Nucleus accumbens (tissue), 56 donors: ENCODE measurements at places on chromosomes 12 and 14.

DNA sequence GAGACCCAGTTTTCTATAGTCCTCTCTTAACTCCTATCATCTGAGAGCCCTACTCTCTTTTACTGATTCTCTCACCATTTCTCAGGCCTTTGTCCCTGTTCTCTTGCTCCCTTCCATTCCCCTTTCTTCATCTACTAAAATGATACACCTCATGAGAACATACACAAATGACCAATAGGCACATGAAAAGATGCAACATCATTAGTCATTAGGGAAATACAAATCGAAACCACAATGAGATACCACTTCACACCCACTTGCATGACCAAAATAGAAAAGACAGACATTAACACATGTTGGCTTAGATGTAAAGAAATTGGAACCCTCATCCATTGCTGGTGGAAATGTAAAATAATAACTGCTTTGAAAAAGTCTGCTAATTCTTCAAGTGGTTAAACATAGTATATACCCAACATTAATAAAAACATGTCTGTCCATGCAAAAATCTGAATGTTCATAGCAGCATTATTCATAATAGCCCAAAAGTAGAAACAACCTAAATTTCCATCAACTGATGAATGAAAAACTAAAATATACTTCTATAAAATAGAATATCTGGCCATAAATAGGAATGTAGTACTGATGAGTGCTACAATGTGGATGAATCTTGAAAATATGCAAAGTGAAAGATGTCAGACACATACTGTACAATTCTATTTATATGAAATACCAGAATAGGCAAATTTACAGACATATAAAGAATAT lies 66.0 kb downstream of the DENND5B start:
- DNase-seq: no peak

DNA sequence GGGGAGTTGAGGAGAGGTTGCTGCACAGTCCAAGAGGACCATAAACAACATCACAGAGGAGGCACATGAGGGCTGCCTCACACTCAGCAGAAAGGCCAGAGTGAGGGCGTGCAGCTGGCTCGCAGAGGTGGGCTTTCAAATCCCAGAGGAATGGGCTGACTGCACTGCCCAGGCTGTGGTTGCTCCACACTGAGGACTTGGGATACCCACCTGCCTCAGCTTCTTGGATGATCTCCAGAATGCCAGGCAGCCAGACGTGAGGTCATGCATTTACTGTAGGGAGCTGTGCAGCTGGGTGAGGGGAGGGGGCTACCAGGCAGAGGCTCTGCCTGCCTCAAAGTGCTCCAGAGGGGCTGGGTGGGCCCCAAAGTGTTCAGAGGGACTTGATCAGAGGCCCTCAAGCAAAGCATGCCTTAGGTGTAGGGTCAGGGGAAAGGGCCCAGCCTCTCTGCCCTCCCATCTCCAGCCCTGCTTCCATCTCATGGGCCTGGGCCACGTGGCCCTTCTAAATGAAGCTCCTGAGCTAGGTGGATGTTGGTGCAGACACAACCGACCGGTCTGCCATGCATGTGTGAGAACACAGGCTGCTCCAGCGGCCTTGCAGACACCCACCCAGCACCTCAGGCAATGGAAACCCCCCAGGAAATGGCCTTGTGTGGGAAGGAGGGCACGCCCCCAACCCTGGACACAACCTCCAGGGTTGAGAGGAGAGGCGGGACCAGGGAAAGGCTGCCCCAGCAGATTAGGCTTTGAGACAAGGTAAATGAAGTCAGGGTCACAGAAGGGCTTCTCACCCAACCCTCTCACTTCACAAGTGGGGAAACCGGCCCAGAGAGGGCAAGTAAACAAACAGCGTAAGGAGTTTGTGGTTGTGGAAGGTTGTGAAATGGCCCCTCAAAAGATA lies 90.8 kb downstream of the NTF3 start:
- DNase-seq: no peak

DNA sequence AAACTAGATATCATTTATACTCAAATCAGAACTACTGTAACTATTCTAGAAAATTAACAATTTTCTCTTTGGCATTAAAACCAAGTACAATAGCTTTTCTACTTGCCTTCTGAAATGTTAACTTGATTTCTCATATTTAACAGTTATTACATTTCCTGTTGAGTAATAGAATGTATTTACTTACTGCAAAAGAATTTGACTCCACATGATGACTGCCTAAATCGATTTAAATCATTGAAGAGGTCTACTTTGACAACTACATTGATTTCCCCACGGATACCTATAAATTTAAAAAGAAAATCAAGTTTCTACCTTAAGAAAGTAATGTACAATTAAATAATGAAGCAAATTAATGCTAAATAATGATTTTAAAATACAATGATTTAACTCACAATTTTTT lies 18.9 kb downstream of the C2CD5 start:
- DNase-seq: no peak

DNA sequence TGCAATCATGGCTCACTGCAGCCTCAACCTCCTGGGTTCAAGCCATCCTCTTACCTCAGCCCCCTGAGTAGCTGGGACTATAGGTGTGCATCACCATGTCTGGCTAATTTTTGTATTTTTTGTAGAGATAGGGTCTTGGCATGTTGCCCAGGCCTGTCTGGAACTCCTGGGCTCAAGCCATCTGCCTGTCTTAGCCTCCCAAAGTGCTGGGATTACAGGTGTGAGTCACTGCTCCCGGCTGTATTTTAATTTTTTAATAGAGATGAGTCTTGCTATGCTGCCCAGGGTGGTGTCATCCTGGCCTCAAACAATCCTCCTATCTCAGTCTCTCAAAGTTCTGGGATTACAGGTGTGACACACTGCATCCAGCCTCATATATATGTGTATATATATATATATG lies 31.7 kb upstream of the GPRC5A start:
- no peak for DNase-seq

DNA sequence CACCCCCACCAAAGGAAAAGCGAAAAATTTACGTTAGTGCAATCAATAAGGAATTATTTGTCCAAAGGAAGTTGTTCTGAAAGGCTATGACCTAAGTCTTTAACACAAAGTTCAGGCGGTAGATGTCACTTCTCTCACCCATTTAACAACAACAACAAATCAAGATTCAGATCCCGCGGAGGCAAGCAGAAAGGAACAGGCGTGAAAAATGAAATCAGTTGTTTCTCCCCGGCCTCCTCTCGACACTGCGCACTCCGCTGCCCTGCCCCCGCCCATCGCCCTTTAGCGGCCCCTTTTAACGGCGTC lies 1.4 kb downstream of the DENND5B start:
- DNase-seq: no peak

DNA sequence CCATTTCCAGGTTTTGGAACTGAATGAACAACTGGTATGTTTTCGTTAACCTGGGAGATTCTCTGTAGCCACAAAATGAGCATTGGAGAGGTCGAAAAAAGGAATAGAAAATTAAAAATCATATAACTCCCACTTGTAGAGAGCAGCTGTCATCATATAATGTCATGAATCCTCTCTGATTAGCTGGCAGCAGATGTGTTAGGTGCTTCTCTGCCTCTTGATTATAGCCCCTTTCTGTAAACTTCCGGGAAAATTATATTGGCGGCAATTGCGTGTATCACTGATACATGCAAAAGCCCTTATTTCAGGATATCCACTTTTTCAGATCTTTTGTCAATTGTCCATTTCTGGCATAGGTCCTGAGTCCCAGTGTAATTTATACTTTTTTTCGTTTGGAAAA lies 31.7 kb downstream of the FGD4 start:
- no peak for DNase-seq

GRCh38 chr12:7934889-7935492 lies 996 bp downstream of the SLC2A3 start:
- no peak for DNase-seq

GRCh38 chr14:59241121-59241520 lies 52.7 kb downstream of the DAAM1 start:
- DNase-seq: no peak

DNA sequence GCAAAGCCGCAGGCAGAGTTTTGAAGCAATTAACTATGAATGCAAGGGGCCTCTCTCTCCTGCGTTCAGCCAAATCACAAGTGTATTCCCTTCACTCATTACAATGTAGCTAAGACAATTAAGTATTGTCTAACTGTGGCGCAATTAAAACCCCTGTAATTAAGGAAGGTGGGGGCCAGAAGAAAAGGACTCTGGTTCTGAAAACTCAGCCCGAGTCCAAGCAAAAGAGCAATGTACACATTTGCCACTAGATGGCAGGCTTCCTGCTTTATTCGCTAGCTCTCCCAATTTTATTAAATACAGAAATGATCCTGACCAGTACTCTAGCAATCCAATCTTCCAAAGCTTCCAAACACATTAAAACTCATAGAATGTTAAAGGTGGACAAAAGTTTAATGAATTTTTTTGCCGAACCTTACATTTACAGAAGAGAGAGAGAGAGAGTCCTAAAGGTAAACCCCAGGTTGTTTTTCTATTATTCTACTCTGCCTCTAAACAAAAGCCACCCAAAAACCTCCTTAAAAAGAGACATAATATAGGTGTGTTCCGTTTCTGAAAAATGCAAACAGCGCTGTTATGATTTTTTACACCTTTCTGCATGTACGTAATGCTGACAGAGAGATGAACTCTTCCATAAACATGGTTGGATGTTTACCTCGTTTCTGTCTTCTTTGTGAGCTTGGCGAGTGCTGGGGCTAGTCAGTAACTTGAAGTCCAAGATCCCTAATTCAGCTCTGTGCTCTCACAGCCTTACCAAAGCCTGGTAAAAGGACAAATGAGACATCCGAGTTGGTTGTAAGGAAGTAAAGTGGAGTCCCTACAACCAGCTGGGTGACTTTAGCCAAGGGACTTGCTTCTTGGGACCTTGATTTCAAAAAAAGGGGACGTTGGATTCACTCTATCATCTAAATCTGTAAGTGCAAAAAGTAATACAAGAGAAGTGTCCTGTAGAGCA lies 50.9 kb upstream of the VASH1 start:
- DNase-seq: no peak

DNA sequence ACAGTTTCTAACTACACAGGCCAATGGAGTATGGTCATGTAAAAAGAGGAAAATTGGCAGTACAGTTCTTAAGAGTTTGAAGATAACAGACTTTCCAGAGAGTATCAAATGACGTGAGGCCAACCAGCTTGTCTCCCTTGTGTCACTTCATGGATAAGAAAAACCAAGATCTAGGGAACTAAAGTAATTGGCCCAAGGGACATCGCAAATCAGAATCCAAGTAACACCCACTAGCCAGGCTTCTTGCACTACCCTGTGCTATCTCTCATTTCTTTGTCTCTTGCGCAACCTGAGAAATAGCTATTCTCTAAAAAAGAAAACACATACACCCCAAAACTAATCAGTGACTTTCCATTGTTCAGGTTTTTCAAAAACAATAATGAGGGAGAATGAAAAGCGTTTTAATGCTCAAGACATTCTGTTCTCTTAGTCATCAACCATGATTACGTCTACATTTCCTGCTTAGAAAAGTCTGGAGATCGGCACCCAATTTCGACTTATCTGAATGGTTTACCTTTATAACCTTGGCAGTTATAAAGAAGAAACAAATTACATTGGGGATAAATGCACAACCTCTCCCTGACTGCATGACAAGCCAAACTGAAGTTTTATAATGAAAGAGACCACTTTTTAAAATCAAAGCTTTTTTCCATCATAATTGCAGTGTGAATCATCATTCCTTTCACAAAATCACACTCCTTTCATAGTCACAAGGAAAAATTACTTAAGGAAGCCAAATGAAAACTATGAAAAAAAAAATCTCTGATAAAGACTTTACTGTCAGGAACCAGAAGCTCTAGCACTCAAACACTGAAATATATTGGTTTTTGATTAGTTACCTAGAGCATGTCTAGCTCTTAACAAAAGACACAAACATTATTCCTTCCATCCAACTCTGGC lies 42.1 kb downstream of the TMTC1 start:
- DNase-seq: no peak

GRCh38 chr12:5008661-5009060 lies 35.0 kb upstream of the KCNA5 start:
- DNase-seq: no peak

DNA sequence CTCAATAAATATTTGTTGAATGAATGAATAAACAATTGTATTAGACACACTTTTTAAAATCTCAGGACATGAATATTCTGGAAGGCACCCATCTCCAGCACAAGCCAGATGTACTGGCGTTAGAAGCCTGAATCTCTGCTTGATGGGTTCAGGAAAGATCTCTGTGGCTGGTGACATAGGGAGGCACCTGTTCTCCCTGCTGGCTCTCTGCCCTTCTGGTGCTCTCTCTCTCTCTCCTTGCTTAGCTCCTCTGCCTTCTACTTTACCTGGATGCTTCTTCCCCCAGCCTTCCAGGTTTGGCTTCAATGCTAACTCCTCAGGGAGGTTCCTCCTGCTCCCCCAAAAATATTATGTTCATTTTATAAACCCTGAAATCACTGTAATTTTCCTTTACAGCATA lies 1.5 kb downstream of the CYP46A1 start:
- DNase-seq: no peak

DNA sequence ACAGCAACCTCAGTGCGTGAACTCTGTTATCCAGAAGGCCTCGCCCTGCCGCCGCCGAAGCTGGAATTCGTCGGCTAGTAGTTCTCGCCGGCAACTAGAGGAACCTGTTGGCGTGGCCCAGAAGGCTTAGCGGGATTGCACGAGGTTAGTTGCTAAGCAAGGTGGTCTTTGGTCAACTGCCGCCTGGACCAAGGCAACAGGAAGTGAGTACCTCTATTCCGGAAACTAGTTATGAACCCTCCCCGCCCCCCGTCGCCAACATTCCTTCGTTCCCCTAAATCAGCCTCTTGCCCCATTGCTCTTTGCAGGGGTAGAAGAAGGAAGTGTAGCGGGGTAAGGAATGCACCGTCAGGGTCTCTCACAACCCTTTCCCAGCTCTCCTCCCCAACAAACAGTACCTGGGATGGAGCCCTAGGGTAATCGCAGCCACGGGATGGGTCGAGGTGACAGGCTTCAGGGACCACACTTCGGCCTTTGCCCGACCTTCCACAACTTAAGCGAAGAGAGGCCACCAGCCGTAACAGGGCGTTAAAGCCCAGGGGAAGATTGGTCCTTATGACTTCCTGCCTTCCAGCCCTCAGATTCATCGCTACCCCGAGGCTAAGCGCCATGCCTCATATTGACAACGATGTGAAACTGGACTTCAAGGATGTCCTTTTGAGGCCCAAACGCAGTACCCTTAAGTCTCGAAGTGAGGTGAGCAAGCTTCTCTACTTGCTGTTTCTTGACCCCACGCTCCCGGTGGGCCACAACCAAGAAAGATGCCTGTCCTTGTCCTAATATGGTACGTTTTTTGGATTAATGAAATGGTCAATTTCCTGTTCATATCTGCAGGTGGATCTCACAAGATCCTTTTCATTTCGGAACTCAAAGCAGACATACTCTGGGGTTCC lies at the start of gene GMPR2:
Gene GMPR2 (plus strand): TSS at position 285 of the 893 bp plus-strand sequence. CDS start 325 bp downstream, at position 610.
- no peak for DNase-seq
